ENCODE measurements at places on chromosomes 11 and 22.

DNA sequence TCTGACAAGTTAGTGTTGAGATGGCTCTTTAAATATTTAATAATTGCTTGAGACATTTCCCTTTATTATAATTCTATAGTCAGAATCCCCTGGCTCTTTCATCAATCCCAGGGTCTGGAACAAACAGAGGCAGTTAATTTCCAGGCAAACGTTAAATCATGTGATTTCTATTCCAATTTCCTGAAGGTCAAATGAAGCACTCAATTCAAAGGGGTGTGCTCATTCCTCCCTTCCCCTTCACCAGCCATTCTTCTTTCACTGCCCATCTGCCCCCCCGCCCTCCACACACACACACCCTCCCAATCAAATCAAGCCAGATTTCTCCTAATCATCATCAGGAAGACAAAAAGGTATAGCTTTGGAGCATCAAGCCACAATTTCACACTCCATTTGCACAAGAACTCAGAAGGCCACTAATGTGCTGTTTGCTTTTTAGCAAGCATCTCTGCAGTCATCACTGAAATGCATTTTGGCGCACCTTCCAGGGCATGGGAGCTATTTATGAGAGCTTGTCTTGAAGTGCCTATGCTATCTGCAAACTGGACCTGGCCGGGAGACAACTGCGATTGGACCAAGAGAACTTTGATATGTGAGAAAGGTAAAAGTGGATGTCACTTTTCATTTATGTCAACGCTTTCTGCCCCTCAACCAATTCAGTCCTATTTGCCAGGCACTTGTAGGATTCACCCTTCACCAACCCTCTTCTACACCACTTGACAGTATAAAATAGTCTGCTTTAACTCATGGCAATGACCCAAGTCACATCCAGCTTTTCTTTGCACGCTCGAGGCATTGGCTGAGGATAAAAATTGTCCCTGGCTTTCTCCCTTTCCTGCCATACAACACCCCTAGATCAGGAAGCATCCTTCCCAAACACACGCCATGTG lies 315.1 kb upstream of the API5 start:
- no peak for DNase-seq

- no peak for DNase-seq
Observed at GRCh38 chr11:118592616-118593367, 14.6 kb upstream of the PHLDB1 start.

DNA sequence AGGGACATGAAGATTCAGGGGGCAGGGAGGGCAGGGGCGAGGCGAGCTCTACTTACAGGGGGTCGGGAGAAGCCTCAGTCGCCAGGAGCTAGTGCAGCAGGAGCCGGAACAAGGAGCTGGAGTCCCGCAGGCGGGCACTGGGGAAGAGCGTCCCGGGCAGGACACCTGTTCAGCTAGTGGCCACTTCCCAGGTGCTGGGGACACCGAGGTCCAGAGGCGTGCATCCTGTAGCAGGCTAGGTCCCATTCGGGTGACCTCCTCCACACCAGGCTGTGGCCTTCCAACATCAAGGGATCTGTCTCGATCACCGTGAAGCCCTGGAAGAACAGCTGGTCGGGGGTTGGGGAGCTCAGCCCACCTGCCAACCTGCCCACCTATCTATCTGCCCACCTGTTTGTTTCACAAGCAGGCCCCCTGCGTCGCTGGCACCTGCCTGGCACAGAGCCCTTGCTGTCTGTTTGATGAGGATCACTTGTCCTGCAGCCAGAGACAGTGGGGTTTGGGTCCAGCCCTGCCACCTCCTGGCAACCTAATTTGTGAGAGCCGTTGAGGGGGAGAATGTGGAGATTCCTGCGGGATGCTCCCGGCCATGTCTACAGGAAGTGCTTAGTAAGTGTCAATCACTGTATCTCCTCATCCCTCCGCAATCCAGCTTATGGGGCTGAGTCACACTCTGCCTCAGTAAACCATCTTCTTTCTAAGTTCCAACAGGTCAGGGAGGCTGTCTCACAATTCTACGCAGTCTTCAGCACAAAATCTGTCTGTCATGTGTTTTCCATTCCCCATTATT lies 940.9 kb downstream of the BRD1 start:
- DNase-seq: no peak

GRCh38 chr11:76655501-76656049 lies 15.0 kb downstream of the LRRC32 start:
- DNase-seq: no peak

- no peak for DNase-seq
Observed at GRCh38 chr11:126929179-126930061, 71.2 kb downstream of the KIRREL3 start.

GRCh38 chr11:115197433-115197832 lies 306.8 kb downstream of the CADM1 start:
- no peak for DNase-seq

GRCh38 chr11:96328395-96329010 lies 14.5 kb downstream of the MAML2 start:
- DNase-seq: no peak

- no peak for DNase-seq
Observed at GRCh38 chr22:21958360-21959273, 6.0 kb upstream of the PPM1F start.

DNA sequence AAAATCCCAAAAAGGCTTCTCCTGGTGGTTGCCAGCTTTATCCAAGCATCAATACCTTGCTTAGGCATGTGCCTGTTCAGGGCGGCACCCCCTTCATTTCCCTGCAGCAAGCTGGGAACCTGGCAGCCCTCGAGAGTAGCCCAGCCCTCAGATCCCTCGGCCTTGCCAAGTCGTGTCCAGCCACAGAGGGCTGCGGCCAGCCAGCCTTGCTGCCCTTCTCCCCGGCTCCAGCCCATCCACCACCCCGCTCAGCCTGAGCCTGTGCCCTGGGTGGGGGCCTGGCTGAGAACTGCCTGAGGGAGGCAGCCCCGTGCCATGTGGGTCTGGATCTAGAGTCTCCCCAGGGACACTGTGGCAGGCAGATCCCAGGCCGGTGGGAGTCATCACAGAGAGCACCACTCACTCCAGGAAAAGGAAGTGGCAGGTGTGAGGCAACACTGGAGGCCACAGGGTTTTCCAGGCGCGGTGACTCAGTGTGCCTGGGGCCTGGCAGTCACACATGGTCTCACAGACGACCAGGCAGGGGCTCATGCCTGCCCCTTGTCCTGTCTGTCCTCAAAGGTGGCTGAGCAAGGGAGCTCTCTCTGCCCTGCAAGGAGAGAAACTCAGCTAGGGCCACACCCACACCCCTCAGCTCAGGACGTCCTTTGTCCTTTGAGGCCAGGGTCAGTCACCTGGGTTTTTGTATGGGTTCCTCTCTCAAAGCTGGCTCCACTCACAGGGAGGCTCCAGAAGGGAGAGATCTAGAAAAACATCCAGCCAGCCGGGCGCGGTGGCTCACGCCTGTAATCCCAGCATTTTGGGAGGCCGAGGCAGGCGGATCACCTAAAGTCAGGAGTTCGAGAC lies 12.2 kb upstream of the CDC42BPG start:
- DNase-seq: peak; percentile 91

- no peak for DNase-seq
Observed at GRCh38 chr11:100689141-100689540, 2.1 kb downstream of the ARHGAP42 start.

GRCh38 chr11:64864135-64864472 lies 14.3 kb downstream of the EHD1 start:
- no peak for DNase-seq

DNA sequence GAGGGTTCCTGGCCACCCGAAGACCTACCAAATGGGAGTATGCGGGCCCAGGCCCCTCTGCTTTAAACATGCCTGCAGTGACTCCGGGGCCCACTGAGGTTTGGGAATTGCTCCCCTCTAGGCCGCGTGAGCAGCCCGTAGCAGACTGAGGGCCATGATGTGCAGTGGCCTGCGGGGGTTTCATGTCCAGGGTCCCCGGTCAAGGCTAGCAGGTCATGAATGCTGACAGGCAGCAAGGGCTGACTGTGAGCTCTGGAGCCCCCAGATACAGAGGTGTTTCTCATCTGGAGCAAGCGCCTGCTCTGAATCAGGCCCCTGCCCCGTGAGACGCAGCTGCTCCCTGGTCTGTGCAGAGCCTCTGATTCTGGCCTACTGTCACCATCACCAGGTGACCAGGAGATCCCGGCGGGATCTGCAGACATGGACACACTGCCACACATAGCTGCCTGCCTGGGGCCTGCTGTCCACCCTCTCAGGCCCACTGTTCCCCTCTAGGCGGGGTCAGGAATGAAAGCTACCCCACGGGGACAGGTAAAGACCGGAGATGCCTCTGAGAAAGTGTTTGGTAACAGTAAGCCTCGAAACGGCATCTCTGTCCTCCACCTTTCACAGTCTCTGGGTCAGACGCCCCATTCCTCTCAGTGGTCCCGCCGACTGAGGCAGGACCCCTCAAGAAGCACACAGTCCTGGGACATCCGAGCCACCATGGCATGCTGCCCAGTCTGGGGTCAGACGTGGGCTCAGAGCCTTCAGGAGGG lies 73.3 kb downstream of the PARVB start:
- DNase-seq: no peak

DNA sequence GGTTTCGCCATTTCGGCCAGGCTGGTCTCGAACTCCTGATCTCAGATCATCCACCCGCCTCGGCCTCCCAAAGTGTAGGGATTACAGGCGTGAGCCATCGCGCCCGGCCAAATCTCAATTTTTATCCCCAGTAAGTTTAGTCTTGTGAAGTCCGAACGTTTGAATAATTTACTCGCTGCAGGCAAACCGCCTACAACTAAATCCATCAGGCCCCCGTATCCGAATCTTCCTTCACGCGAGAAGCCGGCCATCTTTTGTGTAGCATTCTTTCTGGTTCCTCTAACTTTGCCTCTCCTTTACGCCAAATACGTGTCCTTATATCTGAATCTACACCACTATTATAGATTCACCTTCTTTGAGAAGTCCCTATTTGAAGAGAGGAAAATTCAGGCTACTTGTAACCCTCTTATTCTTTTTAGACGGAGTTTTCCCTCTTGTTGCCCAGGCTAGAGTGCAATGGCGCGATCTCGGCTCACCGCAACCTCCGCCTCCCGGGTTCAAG lies 581 bp upstream of the EIF3L start:
- DNase-seq: no peak

GRCh38 chr11:64131683-64132190 lies 34.2 kb downstream of the MACROD1 start:
- DNase-seq: no peak

GRCh38 chr11:56855217-56855616 lies 106.7 kb upstream of the OR9G4 start:
- no peak for DNase-seq

DNA sequence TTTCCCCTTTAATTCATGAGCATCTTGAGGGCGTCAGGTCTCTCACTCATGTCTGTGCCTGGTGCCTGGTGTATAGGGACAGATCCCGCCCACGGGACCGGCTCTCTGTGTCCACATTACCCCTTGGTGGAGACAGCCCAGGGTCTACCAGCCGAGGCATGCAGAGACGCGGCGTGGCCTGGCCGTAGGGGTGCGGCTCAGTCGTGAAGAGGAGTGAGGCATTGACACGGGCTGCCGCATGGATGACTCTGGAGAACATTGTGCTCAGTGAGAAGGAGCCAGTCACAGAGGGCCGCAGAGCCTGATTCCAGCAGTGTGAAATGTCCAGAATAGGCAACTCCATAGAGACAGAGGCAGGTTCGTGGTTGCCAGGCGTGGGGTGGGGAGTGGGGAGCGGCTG lies 209.8 kb downstream of the TBC1D22A start:
- no peak for DNase-seq

DNA sequence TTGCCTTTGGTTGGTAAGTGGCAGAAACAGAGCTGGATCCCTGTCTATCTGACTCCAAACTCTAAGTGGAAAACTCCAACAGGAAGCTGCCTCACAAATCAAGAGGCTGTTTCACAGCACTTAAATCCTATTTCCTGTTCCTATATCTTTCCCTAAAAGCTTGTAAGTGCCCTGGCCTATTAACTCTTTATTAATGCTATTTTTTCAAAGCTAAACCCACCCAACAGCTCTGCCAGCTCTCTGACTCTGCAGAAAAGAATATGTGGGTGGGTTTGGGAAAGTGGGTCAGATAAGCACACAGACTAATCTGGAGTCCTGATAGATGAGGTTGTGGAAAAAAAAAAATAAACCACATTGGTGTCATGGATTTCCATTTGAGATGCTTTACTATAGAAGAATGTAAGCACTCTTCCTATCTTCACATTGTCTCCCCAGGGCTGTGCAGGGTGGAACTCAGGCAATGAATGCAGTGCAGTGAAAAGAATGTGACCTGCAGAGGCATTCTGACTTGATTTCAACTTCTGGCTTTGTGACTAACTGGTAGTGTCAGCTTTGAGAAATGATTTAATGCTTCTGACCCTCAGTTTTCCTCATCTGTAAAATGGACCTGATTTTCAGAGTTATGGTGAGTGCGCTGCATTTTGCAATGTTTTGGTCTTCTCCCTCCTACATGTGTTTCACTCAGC lies 125.6 kb downstream of the AASDHPPT start:
- DNase-seq: no peak

DNA sequence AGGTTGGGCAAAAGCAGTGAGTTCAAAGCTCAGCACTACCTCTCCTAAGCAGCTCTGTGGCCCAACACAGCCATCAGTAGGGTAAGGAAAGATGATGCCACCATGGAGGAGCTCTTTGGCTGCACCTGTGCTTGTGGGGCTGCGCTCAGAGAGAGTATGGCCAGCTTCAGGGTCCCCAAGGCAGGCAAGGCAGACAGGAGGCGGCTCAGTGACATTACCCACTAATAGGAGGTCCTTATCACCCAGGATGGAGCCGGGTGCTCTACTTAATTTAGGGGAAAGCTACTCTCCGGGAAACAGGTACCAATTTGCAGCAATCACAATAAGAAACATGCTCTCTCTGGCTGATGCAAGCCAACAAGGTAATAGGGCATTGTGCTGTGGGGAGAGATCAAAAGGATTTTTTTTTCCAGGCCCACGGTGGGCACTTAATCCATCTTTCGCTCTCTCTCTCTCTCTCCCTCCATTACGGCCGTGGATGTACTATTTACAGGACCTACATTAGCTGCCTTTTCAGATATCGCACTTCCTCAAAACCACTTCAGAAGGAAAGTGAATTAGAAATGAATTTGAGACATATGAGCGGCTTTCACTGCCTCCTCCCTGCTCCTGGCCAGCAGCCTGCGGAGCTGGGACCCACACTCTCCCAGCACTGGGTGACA lies 446.3 kb downstream of the SOX6 start:
- no peak for DNase-seq

- DNase-seq: no peak
Observed at GRCh38 chr11:12303421-12304149, 73.8 kb upstream of the PARVA start.

GRCh38 chr11:30023074-30023473 lies 6.2 kb upstream of the KCNA4 start:
- no peak for DNase-seq

Data from GF-D8 (cell line).